ENCODE measurements at places on chromosomes 5 and 9.

- no peak for DNase-seq
These were observed 66.4 kb downstream of the SLCO4C1 start for GRCh38 chr5:102229685-102230084.

- no peak for DNase-seq
These were observed 479.4 kb downstream of the AGTPBP1 start for GRCh38 chr9:85262333-85262732.

DNA sequence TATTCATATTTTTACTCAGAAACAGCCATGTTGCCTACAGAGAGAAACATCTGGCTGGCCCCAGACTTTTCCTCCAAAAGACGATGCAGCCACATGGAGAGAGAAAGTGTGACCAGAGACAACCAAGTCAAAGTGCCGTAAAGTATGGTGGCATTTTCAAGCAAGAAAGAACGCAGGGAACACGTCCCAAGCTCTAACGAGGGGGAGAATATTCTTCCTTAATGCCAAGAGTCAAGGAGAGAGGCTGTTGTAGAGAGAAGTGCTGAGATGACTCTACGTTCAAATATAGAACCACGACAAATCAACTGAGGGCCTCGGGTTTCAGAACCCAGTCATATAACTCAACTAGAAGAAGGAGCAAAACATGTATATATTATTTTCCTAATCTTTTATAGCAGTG, 55.9 kb downstream of the FNBP1 start:
- no peak for DNase-seq

DNA sequence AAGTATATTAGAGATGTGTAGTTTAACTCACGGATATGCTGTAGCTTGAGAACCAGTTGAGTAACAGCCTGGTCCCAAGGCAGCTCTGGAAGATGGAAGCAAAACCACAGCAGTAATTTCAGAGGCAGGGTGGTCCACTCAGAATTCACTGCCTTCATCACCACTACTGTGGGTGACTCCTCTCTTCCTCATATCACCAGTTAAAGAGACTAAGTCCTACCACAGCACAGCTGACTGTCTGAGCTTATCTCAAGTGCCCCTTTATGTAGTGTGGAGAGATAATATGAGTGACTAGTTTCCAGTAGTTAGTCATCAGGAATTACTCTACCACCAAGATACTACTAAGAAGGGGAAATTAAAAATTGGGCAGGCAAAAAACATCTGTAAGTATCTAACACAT, 1571.2 kb upstream of the C9orf72 start:
- no peak for DNase-seq

DNA sequence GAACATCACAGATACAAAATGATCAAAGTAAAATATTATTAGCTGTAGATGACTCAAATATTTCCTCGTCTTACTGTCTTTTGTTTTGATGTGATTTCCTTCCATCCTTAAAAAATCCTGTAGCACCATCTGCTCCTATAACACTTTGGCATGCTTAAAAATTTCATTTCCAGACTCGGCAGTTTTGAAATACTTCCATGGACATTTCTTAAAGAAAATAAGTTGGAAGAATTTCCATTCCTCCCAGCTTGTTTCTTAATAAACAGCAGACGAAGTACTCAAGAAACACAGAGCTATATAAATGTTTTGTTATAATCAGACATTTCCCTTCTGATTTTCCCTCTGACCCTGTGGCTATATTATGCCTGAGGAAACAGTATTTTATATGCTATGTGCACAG, 41.2 kb upstream of the SVEP1 start:
- DNase-seq, result no peak

- no peak for DNase-seq
These were observed 115.7 kb downstream of the MAN2A1 start for GRCh38 chr5:109805472-109805871.

DNA sequence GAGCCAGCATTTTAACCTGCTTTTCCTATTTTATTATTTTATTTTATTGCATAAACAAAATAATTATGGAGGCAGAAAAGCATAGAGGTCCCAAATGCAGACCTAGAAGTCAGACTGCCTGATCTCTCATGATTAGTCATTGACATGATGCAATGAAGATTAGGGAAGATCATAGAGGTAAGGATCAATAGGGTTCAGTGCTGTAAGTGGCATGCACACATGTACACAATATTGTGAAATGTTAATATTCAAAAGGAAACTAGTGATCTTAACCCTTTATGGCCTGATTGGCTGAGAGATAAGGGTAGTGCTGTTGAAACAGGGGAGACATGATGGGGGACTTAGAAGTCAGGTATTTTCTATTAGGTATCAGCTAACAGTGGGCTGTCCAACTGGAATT, 1.1 kb upstream of the FRRS1L start:
- DNase-seq, result no peak

DNA sequence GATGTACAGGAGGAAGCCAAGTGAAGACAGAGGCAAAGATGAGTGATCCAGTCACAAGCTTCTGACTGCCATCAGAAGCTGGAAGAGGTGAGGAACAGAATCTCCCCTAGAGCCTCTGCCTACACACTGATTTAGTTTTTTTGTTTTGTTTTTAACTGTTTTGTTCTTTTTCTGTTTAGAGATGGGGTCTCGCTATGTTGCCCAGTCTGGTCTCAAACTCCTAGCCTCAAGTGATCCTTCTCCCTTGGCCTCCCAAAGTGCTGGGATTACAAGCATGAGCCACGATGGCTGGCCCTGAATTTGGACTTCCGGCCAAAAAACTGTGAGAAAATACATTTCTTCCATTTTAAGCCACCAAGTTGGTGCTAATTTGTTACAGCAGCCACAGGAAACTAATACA, 204.7 kb upstream of the ZNF608 start:
- DNase-seq, result no peak

DNA sequence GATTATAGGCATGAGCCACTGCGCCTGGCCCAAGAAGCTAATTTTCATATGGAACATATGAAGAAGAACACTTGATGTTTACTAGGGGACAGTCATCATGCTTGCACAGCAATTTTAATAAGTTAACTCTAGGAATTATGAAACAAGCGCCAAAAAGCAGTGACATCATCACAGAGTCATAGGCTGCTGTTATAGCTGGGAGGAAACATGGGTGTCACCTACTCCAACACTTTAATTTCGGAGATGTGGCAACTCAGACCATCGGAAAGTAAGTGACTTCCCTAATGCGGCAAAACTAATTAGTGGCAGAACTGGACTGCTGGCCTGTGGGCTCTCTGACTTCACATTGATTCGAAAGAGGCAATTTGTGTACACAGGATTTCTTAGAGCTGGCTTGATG, 38.1 kb upstream of the EQTN start:
- DNase-seq, result no peak

- no peak for DNase-seq
These were observed 55.6 kb downstream of the ANGPTL2 start for GRCh38 chr9:127066851-127067136.

DNA sequence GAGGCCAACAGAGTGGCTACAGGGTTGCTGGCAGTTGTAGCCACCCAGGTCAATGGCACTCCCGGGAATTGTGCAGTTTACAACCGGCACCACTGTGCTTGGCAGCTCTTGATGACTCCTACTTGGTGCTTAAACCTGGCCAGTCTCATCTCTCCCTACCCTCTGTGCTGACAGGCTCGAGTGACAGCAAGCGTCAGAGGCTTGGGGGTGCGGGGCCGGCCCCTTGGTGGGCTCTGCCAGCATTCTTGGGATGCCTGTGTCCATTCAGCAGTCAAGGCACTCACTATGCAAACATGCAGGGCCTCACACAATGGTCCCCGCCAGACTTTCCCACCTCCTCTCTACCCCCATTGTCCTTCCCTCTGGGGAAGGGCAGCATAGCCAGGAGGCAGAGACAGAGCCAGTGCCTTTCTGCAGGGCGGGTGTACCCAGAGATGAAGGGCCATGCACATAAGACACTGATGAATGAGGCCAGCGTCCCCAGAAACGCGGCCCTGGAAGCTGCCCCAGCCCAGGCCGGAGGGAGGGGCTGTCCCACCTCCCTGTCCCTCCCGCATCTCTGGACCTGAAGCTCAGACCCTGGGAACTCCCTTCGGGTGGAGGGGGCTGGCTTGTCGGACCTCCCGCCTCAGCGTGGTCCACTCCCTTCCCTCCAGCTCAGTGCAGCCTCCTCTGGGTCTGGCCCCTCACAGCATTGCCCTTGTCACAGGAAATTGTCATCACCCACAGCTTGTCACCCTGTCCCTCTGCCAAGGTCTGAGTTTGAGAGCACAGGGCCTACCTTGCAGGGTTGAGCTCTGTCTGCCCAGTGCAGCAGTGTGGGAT, 26.4 kb upstream of the NOTCH1 start:
- DNase-seq, result no peak

DNA sequence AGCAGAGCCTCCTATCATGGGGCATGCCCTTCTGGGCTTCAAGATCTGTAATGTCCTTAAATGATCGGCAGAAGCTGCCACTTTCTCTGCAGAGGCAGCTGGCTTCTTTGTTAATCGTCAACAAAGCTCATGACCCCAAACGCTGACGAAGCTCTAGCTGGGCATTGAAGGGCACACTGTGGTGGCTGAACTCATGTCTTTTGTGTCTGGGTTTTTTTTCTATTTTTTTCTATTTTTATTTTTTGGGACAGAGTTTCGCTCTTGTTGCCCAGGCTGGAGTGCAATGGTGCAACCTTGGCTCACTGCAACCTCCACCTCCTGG, 65.2 kb upstream of the ASS1 start:
- DNase-seq, result no peak
